ENCODE measurements at places on chromosomes 11 and 22.

GRCh38 chr22:20066617-20067383, 13.2 kb upstream of the DGCR8 start:
- DNase-seq = no peak

GRCh38 chr22:34976474-34976873, 89.5 kb upstream of the ISX start:
- DNase-seq = peak; percentile 15

DNA sequence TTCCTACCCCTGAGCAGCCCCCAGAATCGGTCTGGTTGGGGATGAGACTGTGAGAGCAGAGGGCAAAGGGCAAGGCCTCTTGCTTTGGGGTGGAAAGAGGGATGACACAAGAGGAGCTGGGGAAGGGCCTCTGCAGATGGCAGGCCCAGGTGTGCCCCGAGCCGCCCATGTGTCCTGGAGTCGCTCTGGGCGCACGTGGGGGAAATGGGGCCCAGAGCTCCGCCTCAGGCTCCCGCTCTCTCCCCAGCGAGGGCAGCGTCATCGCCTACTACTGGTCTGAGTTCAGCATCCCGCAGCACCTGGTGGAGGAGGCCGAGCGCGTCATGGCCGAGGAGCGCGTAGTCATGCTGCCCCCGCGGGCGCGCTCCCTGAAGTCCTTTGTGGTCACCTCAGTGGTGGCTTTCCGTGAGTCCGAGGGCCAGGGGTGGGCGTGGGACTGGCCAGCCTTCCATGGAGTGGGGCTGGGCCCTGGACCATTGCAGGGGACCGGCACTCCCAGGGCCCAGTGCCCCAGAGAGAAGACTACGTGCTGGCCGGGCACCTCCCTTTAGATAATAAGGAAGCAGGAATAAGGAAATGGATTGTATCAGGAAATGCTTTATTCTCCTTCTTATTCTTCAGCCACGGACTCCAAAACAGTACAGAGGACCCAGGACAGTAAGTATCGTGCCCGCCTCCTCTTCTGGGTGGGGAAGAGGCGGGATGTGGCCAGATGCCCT, 30.1 kb downstream of the ST14 start:
- no peak for DNase-seq

DNA sequence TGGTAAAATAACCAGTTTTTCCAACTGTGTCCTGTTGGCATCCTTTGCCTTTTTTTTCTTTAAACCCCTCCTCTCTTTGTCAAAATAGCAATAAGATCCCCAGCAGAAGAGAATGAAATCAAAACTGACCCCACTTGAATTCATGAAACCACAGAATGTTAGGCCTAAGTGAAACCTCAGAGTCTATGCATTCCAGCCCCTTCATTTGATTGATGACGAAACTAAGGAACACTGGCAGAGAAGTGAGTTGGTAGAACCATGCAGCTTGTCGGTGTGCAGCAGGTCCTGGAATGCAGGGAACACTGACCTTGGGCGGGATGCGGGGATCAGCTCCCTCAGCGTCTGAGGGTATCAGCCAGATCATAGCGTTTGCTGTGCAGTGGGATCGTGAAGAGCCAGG, 57.5 kb downstream of the GRK3 start:
- DNase-seq = no peak

DNA sequence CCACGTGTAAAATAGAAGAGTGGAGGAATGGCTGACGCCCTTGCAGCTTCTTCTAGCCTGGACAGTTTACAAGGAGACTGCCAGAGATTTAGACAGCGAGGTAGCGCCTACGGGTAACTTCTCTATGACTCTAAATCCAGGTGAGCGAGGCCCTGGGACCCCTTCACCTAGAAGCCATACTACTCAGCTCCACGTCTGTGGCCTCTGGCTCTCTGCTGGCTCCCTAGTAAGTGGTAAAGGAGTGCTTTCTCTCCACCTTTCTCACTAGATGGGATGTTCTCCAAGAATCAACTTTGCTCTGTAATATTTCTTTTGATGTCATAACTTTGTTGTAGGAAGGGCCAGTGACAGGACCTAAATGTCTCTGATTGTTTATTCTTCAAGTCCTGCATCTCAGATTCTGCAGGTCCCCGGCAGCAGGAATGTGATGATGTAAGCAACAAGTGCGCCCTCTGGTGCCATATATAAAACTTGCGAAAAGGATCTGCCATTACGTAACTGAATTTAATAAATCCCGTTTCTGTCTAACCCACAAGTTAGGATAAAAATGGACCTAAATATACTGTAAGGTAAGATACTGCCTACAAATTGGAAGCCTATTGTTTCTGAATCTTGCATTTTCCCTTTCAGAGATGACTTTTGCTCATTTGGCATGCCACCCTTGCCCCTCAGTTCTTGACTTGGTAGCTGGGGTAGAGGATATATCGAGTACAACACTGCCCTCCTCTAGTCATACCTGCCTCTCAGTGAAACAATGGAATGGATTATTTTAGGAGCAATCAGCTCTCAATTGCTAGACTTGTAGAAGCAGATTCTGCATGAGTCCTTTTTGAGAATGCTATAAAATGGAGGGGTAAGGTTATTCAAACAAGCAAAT, 11.0 kb upstream of the PTPN5 start:
- peak; percentile 36 for DNase-seq

DNA sequence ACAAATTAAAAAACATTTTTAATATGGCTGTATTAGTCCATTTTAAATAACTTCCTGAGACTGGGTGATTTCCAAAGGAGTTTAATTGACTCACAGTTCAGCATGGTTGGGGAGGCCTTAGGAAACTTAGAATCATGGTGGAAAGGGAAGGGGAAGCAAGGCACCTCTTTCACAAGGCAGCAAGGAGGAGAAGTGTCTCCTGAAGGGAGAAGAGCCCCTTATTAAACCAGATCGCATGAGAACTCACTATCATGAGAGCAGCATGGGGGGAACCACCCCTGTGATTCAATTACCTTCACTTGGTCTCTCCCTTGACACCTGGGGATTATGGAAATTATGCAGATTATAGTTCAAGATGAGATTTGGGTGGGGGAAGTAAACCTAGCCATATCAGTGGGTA, 488.6 kb downstream of the ETS1 start:
- DNase-seq = no peak

- no peak for DNase-seq
These were observed 21.1 kb downstream of the ASCC2 start for GRCh38 chr22:29816980-29817379.

GRCh38 chr22:21077884-21078508, 32.2 kb downstream of the LRRC74B start:
- DNase-seq = no peak

GRCh38 chr11:69211920-69212797, 56.4 kb downstream of the SMIM38 start:
- DNase-seq = no peak

- peak; percentile 82 for DNase-seq
These were observed 170.3 kb upstream of the ZBED5 start for GRCh38 chr11:11028017-11028692.

DNA sequence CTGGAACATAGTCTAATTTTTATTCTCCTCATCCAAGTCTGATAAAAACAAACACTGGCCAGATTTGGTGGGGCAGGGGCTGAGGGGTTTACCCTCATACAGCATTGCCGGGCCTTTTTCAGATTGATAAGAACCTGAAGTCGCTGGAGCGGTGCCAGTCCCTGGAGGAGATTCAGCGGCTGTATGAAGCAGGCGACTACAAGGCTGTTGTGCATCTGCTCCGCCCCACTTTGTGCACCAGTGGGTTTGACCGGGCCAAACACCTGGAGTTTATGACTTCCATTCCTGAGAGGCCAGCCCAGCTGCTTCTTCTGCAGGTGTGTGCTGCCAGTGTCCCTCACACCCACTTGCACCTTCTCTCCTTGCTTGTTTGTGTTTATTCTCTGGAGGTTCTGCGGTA, 55.8 kb downstream of the CABIN1 start:
- no peak for DNase-seq
